CD4-positive, CD25-positive, alpha-beta regulatory T cell (primary cell): ENCODE measurements at places on chromosomes 7 and 10. TPM values are rescaled to one million over a fixed set of nuclear protein-coding genes. Genes with fewer than 3 reads are reported as not detected.

DNA sequence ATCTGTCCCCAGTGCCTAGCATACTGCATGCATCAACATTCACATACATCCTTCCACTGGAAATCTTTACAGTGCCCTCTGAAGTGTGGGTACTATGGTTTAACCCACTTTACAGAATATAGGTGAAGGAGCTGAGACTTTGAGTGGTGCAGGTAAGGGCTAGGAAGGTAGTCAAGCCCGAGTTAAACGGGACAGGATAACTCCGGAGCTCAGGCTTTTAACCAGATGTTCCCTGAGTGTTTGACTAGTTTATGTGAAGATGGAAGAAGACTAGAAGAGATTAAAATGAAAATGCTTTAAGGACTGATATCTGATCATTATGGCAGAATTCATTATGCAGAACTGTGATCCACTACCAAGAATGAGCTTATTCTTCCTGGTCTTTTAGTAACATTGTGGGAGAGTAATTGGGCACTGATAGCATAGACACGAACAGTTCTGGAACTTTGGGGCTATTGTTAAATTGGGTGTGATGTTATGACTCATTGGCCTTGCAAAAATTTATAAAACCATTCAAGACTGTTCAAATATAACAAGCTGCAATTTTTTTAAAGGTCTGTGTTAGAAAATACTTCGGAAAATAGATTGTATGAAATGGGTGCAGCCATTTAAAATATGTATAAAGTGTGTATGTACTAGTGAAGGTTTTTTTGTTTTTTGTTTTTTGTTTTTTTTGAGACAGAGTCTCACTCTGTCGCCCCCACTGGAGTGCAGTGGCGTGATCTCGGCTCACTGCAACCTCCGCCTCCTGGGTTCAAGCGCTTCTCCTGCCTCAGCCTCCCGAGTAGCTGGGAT is 4.4 kb downstream of the CUL1 start:
- H3K27me3 ChIP-seq: no peaks in the 10 kb centered on the region
- DNase-seq: no peak
- H3K27ac ChIP-seq: no peak overlapping the region
- peaks cover 44% of the 10 kb centered on the region for H3K4me1 ChIP-seq
- no peaks in the 10 kb centered on the region for H3K36me3 ChIP-seq

The ICA1 gene
- 11.3 TPM for total RNA-seq

DNA sequence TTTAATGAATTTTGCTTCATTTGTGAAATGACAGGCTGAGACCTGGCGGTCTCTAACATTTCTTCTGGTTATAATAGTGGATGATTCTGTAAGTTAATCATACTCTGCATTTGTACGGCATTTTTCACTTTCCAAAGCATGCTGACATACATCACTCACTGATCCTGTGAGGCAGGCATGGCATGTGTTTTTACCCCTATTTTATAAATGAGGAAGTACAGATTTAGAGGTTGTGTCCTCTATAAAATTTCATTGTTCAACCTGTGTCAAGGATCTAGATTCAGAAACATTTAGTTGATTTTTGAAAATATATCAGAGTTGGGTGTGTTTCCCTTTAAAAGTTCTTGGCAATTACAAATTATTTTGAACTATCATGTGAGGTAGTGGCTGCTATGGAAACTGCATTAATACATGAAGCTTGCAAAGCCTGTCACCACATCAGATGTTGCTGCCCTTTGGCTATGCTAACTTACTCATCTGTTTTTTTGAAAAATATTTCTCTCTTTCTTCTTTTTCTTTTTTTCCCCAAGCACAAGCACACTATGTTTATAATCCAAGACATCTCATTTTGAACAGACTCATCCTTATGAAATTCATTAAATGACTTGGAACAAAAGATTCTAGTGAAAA is 172.7 kb downstream of the GNAI1 start:
- DNase-seq: no peak
- no peaks in the 10 kb centered on the region for H3K4me1 ChIP-seq
- no peaks in the 10 kb centered on the region for H3K27me3 ChIP-seq
- no peaks in the 10 kb centered on the region for H3K36me3 ChIP-seq
- H3K27ac ChIP-seq: no peak overlapping the region
- no peak overlapping the region for H3K4me3 ChIP-seq

- H3K4me1 ChIP-seq: peaks cover 44% of the 10 kb centered on the region
- H3K4me3 ChIP-seq: peak overlapping the region; percentile 0
- no peaks in the 10 kb centered on the region for H3K27me3 ChIP-seq
- DNase-seq: no peak
- no peaks in the 10 kb centered on the region for H3K36me3 ChIP-seq
Measured at GRCh38 chr10:35462491-35462934, 126.2 kb downstream of the CCNY start.

The CHST3 gene
- total RNA-seq: not detected

The NODAL gene
- not detected for total RNA-seq

DNA sequence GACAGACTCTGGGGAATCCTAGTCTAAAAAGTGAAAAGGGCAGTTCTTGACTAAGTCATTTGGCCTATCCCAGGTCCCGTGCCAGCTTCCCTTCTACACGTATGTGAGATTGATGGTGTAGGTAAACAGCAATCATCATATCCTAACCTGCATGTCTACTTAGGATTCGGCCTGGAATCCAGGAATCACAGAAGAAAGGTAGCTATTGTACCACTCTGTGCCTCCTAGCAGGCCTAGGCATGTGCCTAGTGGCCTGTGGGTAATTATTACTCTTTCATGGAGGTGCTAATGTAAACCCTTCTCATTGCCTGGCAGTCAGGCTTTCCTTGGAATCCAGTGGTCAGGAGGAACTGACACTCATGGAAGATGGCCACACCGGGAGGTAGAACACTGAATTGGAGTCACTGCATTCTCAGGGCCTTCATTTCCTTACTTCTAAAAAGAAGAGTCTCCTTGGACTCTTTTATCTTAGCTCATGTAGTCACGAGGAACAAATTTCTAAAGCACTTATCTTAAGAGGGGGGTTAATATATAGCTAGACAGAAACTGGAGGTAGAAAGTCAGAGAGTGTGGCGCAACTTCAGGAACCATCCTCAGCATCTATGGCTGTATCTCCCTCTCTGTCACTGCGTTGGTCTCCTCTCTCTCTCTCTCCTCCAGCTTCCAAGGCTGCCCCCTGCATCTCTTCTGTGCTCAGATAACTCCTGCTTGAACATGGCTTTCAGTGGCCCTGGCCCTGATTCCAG is 122.5 kb downstream of the C1GALT1 start:
- no peak overlapping the region for H3K27ac ChIP-seq
- no peaks in the 10 kb centered on the region for H3K36me3 ChIP-seq
- H3K4me3 ChIP-seq: no peak overlapping the region
- H3K27me3 ChIP-seq: peaks cover 5% of the 10 kb centered on the region

DNA sequence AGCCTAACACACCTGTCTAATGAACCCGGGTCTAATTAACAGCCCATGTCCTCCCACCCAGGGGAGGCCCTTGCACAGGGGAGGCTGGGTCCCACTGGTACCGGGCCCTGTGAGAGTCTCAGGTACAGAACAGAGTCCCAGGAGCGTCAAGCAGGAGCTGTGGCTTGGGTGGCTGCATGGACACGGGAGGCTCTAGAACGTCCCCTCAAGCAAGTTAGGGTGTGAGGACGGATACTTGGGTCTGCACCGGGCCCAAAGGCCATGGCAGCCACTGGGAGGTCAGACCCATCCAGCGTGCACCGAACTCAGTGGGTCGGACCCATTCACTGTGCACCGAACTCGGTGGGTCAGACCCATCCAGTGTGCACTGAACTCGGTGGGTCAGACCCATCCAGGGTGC is 309.7 kb downstream of the DNAJB6 start:
- H3K4me3 ChIP-seq: no peak overlapping the region
- H3K27me3 ChIP-seq: no peaks in the 10 kb centered on the region
- DNase-seq: no peak
- no peaks in the 10 kb centered on the region for H3K36me3 ChIP-seq
- H3K4me1 ChIP-seq: no peaks in the 10 kb centered on the region

GRCh38 chr7:112212571-112212970 is 6.1 kb downstream of the ZNF277 start:
- no peak overlapping the region for H3K4me3 ChIP-seq
- H3K27me3 ChIP-seq: no peaks in the 10 kb centered on the region
- H3K36me3 ChIP-seq: no peaks in the 10 kb centered on the region
- no peak for DNase-seq
- H3K4me1 ChIP-seq: peaks cover 1% of the 10 kb centered on the region

The CALCR gene
- total RNA-seq: not detected

GRCh38 chr10:5775685-5776084 is 37.5 kb downstream of the GDI2 start:
- H3K36me3 ChIP-seq: peaks cover 43% of the 10 kb centered on the region
- H3K27me3 ChIP-seq: no peaks in the 10 kb centered on the region
- peak overlapping the region; percentile 84 for H3K27ac ChIP-seq
- H3K4me3 ChIP-seq: peak overlapping the region; percentile 63

DNA sequence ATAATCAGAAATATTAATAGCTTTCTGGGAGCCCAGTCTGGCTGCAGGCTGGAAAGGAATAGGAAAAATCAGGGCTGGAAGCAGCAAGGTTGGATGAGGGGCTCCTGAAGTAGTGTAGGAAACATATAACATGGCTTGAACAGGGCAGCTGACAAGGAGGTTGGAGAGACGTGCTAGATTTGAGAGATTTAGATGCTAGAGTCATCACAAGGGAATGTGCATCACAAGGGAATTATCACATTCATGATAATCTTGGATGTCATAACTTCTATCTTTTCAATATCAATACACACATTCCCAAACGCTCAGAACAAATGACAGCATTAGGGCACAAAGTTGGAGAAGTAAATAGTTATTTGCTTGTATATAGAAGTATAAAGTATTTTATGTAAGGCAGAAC is 120.9 kb upstream of the EGFR start:
- DNase-seq: no peak
- H3K27me3 ChIP-seq: no peaks in the 10 kb centered on the region
- no peak overlapping the region for H3K4me3 ChIP-seq
- H3K4me1 ChIP-seq: no peaks in the 10 kb centered on the region
- no peak overlapping the region for H3K27ac ChIP-seq

GRCh38 chr7:158270856-158271413 is 316.7 kb downstream of the PTPRN2 start:
- no peaks in the 10 kb centered on the region for H3K27me3 ChIP-seq
- no peaks in the 10 kb centered on the region for H3K4me1 ChIP-seq
- DNase-seq: no peak
- no peak overlapping the region for H3K27ac ChIP-seq
- H3K36me3 ChIP-seq: no peaks in the 10 kb centered on the region

DNA sequence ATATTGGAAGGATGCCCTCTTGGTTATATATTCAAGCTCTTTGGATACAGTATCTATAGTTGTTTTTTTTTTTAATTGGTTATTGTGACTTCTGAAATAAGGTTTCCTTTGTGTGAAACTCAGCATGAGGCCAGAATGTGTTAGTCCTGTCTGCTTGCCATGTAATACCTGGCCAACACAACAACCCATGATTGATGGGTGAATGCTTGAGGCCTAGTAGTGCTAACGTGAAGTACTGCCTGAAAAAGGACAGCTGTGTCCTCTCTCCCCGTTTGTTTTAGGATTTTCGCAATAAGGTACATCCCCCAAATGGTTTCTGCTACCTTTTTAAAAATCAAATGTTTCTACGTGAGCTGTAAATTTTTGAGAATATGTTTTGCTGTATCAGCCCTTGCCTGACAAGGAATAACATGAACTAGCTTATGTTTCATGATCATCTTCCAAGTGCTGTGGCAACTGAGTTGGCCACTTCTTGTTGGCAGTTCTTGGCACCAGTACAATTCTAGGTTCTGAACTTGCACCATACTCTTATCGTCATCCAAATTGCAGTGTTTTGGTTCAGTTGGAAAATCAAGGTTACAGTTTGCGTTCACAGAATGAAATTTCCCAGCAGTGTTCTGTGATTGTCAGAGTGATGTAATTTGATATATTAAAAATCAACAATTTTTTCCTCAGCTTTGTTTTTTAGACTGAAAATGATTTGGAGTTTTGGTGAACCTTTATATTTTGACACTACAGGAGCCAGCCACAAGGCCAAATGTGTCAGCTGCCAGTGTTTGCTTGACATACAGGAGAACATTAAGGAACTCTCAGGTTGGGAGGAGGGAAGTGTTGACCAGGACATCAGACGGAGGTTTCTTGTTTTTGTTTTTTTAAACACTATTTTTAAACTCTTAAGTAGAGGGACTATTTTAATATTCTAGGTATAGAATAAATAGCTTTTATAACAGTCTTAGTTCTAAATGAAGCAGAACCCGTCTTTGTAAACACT is 13.5 kb upstream of the ASCC1 start:
- DNase-seq: no peak
- peaks cover 12% of the 10 kb centered on the region for H3K4me1 ChIP-seq
- peaks cover 50% of the 10 kb centered on the region for H3K36me3 ChIP-seq

- H3K4me1 ChIP-seq: no peaks in the 10 kb centered on the region
- no peak overlapping the region for H3K27ac ChIP-seq
- no peaks in the 10 kb centered on the region for H3K36me3 ChIP-seq
- H3K4me3 ChIP-seq: no peak overlapping the region
- no peaks in the 10 kb centered on the region for H3K27me3 ChIP-seq
Measured at GRCh38 chr7:3544202-3544601, 243.2 kb downstream of the SDK1 start.

The ANKRD30A gene
- not detected for total RNA-seq

- H3K27me3 ChIP-seq: peaks cover 25% of the 10 kb centered on the region
- no peak for DNase-seq
- H3K4me1 ChIP-seq: peaks cover 7% of the 10 kb centered on the region
- H3K36me3 ChIP-seq: no peaks in the 10 kb centered on the region
- H3K27ac ChIP-seq: no peak overlapping the region
- no peak overlapping the region for H3K4me3 ChIP-seq
Measured at GRCh38 chr7:1231214-1232102, 1.2 kb upstream of the UNCX start.

The AGAP5 gene
- total RNA-seq: 9.8 TPM

- peak; percentile 31 for DNase-seq
- no peak overlapping the region for H3K27ac ChIP-seq
- H3K4me3 ChIP-seq: no peak overlapping the region
Measured at GRCh38 chr10:99548041-99548530, 15.3 kb downstream of the NKX2-3 start.

DNA sequence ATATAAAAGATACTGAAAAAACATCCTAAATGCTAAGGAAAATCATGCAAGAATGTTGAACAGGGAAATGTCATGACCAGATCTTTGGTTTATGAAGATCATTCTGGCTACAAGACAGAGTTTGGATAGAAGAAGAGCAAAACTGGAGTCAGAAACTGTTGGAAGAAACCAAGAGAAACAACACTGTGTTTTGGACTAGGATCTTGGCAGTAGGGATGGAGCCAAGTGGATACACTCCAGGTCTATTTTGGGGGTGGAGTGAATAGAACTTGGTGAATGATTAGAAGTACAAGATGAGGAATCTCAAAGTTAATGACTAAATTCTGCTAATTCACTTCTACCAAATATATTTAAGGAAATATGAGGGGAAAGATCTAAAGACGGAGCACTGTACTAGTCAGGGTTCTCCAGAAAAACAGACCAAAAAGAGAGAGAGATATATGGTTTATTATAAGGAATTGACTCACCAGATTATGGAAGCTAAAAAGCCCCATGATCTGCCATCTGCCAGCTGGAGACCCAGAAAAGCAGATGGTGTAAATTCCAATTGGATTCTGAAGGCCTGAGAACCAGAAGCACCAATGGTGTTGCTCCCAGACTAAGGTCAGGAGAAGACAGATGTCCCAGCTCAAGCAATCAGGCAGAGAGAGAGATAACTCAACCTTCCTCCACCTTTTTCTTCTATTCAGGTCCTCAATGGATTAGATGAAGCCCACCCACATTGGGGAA is 254.9 kb downstream of the TRIL start:
- H3K4me3 ChIP-seq: no peak overlapping the region
- no peak overlapping the region for H3K27ac ChIP-seq
- no peaks in the 10 kb centered on the region for H3K4me1 ChIP-seq
- no peak for DNase-seq
- H3K36me3 ChIP-seq: no peaks in the 10 kb centered on the region

- H3K27ac ChIP-seq: no peak overlapping the region
- no peaks in the 10 kb centered on the region for H3K27me3 ChIP-seq
- H3K4me3 ChIP-seq: no peak overlapping the region
Measured at GRCh38 chr7:109284943-109285342, 715.3 kb downstream of the DNAJB9 start.
